NB4 (cell line): ENCODE measurements at places on chromosomes 3 and 15.
A peak's percentile ranks its signal among the peaks of the same experiment; 100 is the strongest.

DNA sequence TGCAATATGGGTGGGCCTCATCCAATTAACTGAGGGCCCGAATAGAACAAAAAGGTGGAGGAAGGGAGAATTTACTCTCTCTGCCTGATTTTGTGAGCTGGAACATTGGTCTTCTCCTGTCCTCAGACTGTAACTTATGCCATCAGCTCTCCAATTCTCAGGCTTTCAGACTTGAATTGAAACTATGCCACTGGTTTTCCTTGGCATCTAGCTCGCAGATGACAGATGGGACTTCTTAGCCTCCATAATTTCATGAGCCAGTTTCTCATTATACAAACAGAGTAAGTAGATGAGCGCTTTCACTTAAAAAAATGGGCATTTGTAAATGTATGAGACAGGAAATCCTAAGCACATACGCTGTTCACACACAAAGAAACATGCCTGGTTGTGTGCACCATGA lies 8.7 kb upstream of the PTX3 start:
- DNase-seq = no peak

DNA sequence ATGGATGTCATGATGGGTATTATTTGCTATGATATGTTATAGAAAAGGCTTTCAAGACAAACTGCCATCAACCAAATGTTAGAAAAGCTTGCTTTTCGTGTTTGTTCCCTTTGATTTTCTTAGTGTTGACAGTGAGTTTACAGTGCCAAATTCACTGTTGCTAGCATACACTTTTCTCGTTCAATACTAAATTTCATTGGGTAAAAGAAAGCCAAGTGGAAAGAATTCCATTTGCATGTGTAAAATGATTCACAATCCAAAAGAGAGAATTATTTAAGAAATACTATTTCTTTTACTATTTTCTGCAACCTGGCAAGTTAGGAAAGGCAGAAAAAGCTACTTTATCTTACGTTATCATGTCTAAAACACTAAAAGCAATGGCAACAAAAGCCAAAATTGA lies 301.4 kb downstream of the OTOL1 start:
- DNase-seq = no peak

DNA sequence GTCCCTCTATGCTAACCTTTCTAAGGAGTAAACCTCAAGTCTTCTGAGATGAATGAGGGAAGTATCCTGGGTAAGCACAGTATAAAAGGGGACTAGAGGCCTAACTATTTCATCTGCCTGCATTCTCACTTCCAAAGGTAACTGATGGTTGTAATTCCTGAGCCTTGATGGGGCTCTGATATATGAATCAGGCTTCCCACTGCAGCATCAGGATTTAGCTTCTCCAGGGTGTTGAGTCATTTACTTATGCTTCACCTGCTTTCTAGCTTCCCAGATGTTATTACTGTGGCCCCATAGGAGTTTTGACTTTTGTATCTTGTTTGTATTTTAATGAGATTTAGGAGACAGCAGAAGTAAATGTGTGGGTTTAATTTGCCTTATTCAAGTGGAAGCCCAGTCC lies 207.3 kb upstream of the EIF1B start:
- DNase-seq = no peak

DNA sequence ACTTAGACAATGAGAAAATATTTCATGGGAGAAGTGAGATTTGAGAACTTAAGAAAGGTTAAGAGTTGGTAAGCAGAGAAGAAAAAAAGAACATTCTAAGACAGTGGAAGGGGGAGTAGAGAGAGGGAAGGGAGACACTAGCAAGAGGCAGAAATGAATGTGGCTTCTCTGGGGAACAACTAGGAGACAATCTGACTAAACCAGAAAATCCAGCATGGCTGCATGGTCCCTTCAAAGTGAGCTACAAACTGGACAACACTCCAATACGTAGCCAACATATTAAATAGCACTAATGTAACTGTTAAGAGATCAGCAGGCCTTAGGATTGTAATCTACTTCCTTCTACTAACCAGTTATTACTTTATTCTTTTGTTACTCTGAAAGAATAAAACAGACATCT lies 89.7 kb downstream of the NR1I2 start:
- DNase-seq = no peak

DNA sequence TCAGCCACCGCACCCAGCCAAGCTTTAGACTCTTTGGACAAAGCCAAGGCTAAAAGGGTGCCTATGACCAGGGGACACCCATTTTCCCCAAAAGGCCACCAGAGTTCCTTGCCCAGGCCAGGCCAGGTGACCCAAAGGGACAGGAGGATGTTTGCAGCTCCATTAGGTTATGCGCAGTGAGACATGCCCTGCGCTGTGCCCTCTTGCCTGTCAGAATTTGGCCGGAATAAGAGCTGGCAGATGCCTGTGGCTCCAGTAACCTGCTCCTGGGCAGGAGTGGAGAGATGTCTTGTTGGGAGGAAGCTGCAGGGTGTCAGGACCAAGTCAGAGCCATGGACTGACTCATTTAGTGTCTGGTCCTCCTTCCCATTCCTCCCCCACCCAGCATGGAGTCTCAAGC lies 20.5 kb downstream of the DNASE1L3 start:
- no peak for DNase-seq

DNA sequence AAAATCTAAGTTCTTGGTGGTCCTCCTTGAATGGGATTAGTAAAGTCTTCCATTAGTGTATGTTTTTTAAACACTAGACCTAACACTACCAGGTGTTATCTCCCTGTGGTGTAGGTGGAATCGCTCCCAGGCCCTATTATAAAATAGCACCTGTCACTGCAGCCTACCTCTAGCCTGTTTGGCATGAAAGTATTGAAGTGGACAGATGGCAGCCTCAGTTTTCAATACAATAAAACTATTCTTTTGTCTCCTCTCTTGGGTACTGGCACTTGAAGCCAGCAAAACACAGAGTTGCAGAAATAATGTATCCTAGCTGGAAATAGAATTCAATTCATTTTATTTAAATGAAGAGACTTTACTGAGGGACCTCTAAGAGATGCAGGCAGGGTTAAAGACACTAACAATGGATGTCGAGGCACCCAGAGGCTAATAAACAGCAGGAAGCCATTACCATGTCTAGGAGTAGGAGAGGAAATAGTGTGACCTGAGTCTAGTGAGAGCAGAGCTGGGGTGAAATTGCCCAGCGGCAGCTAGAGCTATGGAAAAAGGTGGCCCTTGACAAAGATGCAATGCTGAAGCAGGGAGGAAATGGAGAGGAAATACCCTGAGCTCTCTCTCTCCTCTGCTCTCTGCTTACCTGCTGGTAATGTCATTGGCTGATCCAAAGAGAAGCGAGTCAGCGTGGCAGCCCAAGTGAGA lies 49.1 kb upstream of the TMEM158 start:
- DNase-seq = no peak

GRCh38 chr3:151290673-151291072 lies 12.3 kb upstream of the P2RY14 start:
- DNase-seq = peak; percentile 57

DNA sequence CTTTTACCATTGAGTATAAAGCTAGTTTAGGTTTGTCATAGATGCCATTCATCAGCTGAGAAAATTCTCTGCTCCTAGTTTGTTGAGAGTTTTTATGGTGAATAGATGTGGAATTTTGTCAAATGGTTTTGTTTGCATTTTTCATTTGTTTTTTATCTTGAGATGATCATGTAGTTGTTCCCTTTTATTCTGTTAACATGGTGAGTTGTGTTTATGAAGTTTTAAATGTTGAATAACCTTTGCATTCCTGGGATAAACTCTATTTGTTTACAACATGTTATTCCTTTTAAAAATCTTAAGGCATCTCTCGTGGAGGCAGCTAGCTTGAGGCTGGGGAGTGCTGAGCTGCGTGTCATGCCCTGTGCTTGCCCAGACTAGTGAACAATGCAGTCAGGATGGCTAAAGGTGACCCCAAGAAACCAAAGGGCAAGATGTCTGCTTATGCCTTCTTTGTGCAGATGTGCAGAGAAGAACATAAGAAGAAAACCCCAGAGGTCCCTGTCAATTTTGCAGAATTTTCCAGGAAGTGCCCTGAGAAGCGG lies 48.5 kb downstream of the ANAPC13 start:
- DNase-seq = no peak

- DNase-seq = peak; percentile 73
Measured at GRCh38 chr15:22980189-22981050, at the start of gene CYFIP1. Gene CYFIP1, minus strand, starts transcription at chr15:22980368. Its CDS starts 33,083 bp downstream, at chr15:22947285.

- DNase-seq = no peak
Measured at GRCh38 chr3:131075632-131076328, 49.1 kb downstream of the NEK11 start.

- no peak for DNase-seq
Measured at GRCh38 chr15:92079647-92080255, 226.2 kb downstream of the SLCO3A1 start.

- DNase-seq = no peak
Measured at GRCh38 chr3:148816981-148817525, 10.6 kb upstream of the CPB1 start.

GRCh38 chr15:65740148-65740547 lies 51.9 kb downstream of the DENND4A start:
- DNase-seq = no peak

- DNase-seq = peak; percentile 43
Measured at GRCh38 chr3:141336672-141337522, 31.4 kb upstream of the ZBTB38 start.

DNA sequence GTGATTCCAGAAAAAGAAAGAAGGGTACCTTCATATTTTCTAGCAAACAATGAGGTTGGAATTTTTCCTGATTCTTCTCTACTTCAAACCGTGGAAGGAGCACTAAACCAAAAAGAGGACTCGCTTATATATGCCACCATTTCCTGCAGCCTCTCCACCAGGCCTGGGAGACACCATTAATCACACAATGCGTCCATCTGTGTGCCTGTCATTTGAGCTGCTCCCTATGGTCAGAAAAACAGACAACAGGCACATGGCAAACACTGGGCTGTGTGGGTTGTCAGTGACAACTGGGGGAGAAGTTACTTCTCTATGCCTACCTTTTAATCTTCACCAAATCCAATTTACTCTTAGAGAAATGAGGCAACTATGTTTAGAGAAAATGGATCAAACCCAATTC lies 71.9 kb downstream of the NR2F2 start:
- DNase-seq = no peak

- no peak for DNase-seq
Measured at GRCh38 chr3:110808630-110809029, 263.0 kb upstream of the NECTIN3 start.

DNA sequence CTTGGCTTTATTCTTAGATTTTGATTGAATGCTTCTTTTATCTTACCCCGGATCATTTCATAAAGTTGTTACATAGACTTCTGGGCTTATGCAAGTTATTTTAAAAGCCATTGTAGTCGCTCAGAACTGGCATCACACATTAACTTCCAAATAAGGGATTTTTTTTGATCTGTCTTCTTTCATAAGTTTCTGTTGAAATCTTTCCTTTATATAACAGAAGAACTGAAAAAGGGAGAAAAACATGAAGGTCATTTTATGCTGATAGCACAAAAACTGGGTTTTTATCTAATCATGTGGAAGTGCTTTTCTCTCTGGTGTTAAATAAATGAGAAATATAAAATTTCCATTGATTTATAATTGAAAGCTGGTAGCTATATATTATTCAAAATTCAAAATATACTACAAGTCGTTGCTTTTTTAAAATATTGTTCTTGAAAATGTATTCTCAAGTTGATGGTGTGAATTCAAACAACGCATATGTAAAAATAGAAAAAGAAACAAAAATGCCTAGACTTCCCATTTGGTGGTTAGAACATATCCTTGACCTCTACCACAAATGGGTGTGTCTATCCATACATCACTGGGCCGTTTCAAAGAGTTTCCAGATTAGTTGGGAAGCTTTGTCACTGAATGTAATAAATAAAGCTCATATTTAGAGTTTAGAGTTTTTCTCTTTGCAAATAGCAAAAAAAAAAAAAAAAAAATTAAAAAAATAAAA lies 258.3 kb upstream of the ZPLD1 start:
- no peak for DNase-seq

DNA sequence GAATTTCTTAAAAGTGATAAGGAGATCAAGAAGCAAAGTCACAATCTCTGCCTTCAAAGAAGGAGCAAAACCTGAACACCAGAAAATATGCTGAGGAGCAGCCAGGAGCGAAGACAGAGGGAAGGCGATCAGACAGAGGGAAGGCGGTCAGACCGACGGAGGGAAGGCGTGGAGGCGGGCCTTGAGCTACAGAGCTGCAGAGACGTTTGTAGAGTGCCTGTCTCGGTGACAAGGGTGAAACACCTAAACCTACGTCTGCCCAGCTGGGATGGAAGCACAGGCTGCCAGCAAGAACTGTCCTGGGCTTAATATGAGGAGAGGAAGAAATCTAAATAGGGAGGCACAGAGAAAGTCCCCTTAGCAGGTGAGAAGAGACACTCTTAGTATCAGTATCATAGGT lies 476.0 kb downstream of the OCA2 start:
- DNase-seq = no peak

GRCh38 chr3:194100856-194101390 lies 35.0 kb upstream of the HES1 start:
- no peak for DNase-seq

DNA sequence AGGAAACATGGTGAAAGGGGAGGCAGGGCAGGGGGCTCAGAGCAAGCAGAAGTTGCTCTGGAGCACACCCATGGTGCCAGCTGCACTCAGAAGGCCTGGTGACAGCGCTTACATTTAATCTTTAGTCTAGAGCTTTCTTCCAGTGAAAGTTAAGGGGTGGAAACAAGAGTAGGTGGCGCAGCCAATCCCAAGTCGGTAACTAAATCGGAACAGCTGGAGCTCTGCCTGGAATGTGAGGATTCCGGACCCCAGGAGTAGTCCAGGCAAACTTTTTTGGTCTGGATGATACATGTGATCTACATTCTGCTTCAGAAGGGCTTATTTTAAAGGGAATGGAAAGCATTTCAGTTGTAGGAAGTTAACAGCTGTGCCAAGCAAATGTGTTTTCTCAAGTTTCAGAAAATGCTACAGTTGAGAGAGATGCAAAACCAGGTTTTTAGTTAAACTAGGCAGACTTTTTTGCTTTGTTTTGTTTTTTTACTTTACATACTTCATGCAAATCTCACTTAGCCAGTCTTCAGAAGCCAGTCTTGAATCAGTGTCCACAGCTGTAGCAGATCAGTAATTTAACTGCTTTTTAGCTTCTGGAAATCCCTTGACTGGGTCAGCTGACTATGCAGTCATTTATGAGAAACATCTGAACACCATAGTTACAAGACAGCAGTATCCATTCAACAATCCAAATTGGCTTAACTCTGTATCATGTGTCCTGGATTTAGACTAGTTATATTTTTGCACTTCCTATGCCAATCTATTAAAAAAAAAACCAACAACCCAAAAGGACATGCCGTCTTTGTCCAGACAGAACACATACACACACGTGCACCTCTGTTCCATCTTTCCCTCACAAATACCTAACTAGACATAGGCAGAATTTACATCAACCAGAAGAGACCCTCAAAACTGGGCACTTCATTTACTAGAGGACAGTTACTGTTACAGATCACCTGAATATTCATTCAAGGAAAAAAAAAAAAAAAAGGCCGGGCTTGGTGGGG lies 33.2 kb downstream of the ZNF106 start:
- DNase-seq = no peak

DNA sequence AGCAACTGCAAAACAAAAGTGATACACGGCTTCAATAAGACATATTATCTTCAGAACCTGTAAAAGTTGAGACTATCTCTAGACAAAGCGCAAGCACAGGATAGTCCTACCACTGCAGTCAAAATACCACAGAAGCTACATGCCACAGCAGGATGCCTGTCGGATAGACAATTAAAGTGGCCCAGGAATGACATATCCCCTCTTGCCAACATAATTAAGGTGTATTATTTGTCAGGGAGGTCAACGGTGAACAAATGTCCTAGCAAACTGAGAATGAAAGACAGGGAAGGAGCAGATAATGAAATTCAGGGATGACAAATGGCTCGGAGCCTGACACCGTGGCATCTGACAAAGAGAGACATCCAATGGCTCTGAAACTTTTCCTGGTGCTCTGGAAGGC lies 185.7 kb downstream of the MECOM start:
- DNase-seq = no peak

GRCh38 chr3:133943639-133944141 lies 48.0 kb upstream of the RAB6B start:
- peak; percentile 92 for DNase-seq
